ENCODE measurements at places on chromosomes 2 and 18.

DNA sequence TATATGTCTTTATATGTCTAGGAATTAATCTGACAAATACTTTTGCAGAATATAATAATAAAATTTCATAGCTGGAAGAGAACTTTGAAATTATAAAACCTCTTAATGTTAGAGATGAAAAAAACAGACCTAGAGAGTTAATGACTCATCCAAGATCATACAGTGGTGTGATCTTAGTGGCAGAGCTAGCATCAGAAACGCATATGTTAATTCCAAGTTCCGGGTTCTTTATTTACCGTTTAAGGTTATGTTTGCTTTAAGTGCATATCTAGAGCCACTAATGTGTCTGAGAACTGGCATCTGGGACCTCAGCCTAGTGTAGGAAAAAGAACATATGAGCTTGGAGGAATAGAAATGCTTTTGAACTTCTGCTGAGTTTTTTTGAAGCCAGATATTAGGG is 24.3 kb downstream of the CERS6 start:
- DNase-seq: no peak

- no peak for DNase-seq
Measured at GRCh38 chr18:34115409-34116081, 109.2 kb downstream of the NOL4 start.

GRCh38 chr2:219277703-219278654 is 1.2 kb upstream of the DNAJB2 start:
- DNase-seq: peak; percentile 87

DNA sequence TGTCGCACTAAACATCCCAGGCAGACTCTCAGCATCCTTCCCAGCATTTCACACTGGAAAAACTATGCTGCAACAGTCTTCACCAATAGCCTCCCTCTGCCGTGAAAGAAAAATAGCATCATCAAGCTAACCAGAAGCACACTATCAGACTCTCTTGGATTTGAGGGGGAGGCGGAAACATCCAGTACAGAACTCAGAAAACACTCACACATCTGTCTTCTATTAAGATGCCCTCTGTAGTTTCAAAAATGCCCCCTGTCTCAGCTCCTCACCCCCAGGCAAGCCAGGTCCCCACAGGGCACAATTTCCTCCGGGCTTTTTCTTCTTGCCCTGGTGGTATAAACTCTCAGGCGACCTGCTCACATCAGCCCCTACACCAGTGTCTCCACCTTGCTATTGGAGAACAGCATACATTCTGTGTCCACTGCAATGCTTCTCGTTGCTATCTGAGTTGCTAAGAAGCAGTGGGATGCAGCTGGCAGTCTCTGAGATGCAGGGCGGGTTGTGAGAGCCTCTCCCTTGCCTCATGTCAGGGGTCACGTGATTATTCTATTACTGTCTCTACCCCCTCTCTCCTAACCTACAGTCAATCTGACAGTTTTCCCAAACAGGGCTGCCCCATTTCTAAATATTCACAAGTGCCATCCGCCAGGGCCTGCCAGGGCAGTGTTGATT is 189.9 kb downstream of the INO80D start:
- no peak for DNase-seq

DNA sequence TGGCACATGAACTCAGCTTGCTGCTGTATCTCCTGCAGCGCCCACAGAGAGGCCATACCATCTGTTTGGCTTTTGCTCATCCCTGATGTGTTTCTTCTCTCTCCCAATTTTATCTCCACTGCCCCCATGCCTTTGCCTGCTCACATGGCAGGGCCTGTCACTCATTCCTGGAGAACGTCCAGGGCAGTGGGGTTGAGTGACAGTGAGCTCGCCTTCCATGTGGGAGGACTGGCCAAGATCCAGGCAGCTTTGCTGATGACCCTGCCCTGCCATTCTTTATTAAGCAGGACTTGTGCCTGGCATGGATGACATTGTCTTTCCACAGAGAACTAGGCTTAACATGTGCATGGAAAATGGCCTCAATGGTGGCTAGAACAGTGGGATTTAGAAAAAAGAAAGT is 230.5 kb upstream of the THSD7B start:
- no peak for DNase-seq

DNA sequence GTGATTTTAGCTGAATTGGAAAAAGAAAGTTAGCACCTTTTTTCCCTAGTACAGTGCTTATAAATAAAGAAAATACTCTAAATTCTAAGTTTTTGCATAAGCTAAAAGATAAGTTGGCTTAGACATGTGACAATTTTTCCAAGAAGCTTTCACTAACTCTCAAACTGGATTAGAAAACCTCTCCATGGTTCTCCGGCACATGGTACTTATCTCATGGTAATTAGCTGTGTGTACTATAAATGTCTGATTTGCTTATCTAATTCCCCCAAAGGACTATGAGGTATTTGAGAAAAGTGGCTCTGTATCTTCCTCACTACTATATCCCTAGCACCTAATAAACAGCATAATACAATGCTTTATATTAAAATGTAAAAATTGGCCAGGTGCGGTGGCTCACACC is 71.1 kb downstream of the ROCK1 start:
- no peak for DNase-seq

- DNase-seq: no peak
Measured at GRCh38 chr18:71105994-71106546, 817.2 kb downstream of the SOCS6 start.

GRCh38 chr2:75315436-75315835 is 116.1 kb upstream of the TACR1 start:
- no peak for DNase-seq

- DNase-seq: peak; percentile 54
Measured at GRCh38 chr2:17813742-17814473, 2.4 kb upstream of the MSGN1 start.

- no peak for DNase-seq
Measured at GRCh38 chr2:74010087-74010541, 25.4 kb downstream of the TET3 start.

DNA sequence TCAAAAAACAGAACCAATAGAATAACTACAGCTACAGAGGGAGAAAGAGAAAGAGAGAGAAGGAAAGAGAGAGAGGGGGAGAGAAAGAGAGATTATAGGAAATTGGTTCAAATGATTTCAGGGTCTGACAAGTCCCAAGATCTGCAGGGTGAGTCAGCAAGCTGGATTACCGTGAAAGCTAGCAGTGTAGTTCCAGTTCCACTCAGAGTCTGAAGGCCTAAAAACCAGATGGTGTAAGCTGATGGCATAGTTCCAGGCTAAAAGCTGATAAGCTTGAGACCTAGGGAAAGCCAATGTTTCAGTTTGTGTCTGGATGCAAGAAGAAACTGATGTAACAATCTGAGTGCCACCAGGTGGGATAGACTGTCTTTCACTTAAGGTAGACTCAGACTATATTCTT is 397.7 kb downstream of the TRIB2 start:
- DNase-seq: no peak

GRCh38 chr2:61671561-61672315 is 133.6 kb upstream of the XPO1 start:
- DNase-seq: no peak

DNA sequence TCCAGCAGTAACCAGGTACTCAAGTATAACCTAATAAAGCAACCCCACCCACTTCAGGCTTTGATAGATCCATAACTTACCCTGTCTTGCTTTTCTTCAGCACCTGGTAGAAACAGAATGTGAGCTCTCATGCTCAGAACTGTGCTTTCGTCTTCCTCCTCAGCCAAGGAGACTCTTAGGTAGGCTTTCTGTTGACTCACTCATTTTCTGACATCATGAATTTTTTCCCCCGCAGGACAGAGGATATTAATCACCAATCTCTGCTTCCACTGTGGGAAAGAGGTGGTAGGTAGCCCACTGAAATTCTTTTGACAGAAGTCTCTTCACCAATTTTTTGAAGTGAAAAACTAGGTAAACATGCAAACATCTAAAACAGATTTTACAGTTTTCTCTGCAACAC is 241.2 kb upstream of the KCNJ3 start:
- no peak for DNase-seq

DNA sequence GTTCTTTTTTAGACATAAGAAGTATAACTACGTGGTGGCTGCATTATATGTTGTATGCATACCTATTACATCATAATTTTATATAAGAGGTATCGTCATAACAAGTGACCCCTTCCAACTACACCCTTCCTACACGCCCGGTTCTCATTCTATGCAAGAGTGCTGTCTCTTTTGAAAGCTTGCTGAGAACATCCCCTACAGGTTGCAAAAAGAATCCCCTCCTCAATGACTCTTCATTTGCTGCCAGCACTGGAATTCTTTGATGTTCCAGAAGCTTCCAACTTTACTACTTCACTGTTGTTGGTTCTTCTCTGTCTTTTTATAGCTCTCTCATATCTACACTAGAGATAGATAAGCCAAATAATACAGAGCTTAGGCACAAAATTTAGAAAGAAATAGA is 66.4 kb downstream of the CDH7 start:
- no peak for DNase-seq

- no peak for DNase-seq
Measured at GRCh38 chr2:197893403-197894177, 89.2 kb downstream of the PLCL1 start.

DNA sequence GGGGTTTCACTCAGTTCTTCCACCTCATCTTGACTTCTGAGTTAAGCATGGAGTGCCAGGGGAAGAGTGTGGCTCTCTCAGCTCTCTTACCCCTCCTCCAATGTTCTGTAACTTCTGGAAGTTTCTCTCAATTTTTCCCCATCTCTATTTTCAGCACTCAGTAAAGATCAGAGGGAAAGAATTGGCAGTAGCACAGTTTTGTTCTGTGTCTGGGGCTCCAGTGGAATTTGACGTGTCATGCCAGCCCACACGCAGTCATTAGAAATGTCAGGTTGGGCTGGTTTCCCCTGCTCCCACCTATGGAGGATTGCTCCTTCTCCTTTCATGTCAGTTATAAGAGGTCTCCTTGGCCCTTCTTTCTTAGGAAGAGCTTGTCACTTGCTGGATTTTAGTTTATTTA is 104.6 kb upstream of the COL3A1 start:
- DNase-seq: no peak

- no peak for DNase-seq
Measured at GRCh38 chr2:20449501-20450200, 2.8 kb downstream of the RHOB start.

GRCh38 chr2:9753665-9754531 is 89.4 kb upstream of the TAF1B start:
- no peak for DNase-seq

DNA sequence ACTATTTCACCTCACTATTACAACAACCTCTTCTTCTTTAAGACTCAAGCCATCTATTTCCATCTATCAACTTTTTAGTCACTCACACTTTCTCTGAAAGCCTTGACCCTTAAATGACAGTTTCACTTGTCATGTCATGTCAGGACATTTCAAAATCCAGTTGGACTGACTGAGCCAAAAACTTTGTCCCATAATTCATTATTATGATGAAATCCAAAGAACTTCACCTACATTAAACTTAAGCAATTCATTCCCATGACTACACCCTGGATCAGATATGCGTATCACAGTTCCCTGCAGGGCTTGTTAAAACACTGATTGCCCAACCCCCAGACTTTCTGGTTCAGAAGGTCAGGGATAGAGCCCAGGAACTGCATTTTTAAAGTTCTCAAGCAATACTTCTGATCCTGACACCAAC is 26.5 kb downstream of the LDAH start:
- DNase-seq: no peak

GRCh38 chr2:238238311-238238765 is 1.5 kb downstream of the HES6 start:
- no peak for DNase-seq

GRCh38 chr2:171237751-171238505 is 77.2 kb upstream of the TLK1 start:
- DNase-seq: no peak

DNA sequence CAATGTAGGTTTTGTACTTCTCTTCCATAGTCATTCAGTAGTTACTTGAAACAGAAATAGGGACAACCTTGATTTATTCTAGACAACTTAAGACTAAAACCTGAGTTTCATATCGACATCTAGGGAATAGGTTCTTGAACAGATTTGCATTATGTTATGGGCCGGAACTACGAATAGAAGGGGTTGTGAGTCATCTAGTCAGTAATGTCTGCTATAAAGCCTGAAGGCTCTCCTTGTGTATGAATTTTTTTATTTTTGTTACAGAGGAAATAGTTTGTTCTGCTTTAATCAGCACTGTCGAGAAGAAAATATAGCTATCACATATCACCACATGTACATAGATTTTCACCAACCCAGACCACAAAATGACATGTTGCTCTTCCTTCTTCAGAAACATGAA is 17.3 kb upstream of the TRIM43 start:
- DNase-seq: no peak

DNA sequence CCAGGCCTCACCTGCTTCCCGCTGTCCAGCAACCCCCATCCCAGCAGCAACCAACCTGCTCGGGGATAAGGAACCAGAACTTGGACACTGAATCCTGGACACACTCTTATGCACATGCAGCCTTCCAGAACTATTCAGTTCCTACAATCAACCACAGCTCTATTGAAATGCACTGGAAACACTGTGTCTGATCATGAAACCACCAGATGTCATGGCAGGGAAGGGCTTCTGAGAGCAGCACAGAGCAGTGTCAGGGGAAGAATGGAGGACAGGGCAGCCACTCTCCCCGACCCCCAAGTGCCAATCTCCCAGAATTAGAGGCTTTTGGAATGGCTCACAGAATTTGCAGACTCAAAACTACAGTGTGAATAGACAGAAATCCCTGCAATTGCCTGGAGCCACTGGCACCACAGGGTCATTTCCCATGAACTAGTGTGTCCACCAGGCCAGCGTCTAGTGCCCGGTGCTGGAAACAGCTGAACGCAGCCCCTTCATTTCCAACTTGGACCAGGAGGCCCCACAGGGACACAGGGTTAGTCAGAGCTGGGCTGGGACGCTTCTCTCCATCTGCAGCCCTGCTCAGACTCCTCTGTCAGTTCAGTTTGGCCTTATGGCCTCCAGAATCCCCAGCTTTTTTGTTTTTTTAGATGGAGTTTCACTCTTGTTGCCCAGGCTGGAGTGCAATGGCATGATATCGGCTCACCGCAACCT is 25.5 kb downstream of the MRPL35 start:
- no peak for DNase-seq

GRCh38 chr2:18244845-18245244 is 315.6 kb downstream of the RDH14 start:
- no peak for DNase-seq
